NCI-H2029 (cell line): ENCODE measurements at places on chromosomes 7 and 10.
A peak's percentile ranks its signal among the peaks of the same experiment; 100 is the strongest.

DNA sequence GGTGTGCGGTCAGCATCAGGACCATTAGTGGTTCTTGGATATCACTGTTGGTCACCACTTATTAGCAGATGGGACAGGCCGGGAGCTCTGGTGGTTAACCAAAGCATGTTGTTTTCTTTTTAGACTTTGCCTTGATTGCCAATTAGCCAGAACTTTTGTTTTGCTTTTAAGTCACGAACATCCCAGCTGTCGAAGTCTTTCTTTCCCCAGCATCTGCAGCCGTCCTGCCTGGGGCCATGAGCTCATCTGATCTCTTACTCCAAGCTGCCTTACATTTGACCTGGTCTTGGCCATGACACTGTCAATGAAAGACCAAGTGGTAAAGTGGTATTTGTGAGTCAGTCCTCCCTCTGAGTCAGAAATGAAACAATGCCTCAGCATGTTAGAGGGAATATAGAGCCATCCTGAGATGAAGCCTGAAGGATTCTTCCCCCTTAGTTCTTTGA lies 53.9 kb upstream of the CREB5 start:
- no peak for DNase-seq

DNA sequence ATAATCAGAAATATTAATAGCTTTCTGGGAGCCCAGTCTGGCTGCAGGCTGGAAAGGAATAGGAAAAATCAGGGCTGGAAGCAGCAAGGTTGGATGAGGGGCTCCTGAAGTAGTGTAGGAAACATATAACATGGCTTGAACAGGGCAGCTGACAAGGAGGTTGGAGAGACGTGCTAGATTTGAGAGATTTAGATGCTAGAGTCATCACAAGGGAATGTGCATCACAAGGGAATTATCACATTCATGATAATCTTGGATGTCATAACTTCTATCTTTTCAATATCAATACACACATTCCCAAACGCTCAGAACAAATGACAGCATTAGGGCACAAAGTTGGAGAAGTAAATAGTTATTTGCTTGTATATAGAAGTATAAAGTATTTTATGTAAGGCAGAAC lies 120.9 kb upstream of the EGFR start:
- DNase-seq = no peak

DNA sequence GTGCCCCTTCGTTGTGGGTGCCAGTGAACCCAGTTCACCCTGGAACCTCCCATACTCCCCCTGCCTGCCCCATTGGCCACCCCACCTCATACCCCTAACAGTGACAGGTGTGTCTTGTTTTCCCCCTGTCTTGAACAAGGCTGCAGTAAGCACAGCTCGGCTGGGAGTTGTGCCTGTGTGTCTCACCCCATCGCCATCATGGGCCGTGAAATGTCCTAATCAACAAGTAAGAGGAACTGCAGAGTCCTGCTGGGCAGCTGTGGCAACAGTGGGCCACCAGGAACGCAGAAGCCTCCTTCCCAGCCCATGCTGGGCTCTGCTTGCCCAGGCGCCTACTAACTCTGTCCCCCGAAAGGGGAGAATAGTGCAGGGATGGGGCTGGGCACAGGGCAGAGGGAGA lies 91.6 kb downstream of the C10orf105 start:
- DNase-seq = no peak

GRCh38 chr7:43444711-43445578 lies 138.0 kb upstream of the STK17A start:
- no peak for DNase-seq

DNA sequence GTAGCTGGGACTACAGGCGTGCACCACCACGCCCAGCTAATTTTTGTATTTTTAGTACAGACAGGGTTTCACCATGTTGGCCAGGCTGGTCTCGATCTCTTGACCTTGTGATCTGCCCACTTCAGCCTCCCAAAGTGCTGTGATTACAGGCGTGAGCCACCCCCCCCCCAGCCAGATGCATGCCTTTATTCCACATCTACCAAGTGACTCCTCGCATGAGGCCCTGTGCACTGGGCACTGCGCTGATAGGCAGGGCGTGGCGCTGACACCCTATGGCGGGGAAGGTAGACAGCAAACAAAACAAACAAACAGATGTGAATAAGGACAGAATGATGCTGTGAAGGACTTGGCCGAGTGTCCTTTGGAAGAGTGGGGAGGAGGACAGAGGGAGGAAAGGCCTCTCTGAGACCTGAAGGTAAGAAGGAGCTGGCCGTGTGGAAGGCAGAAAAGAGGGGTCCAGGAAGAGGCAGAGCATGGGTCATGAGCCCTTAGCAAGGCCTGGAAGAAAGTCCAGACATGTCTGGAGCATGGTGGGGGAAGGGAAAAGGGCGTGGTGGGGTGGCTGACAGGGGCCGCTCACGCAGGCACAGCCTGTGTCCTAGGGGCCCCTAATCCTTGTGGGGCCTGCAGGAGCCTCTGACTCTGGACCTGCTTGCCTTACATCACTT lies 47.5 kb upstream of the CACUL1 start:
- no peak for DNase-seq

- no peak for DNase-seq
Measured at GRCh38 chr7:66597461-66597860, 31.2 kb upstream of the KCTD7 start.

GRCh38 chr7:74290553-74290950 lies 1.3 kb downstream of the CLIP2 start:
- no peak for DNase-seq

DNA sequence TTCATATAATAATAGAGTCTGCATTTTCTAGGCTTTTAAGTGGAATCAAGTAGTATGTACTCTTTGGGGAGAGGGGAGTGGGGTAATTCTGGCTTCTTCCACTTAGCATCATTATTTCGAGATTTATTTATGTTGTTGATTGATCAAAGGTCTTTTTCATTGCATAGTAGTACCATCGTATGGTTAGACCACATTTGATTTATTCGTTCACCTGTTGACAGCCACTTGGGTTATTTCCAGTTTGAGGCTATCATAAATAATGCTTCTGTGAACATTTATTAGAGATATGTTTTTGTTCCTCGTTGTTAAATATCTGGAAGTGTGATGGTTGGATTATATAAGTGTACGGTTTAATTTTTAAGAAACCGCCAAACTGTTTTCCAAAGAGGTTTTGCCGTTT lies 52.8 kb downstream of the AHCYL2 start:
- DNase-seq = no peak

GRCh38 chr10:483261-483660 lies 206.2 kb downstream of the DIP2C start:
- no peak for DNase-seq

- DNase-seq = no peak
Measured at GRCh38 chr10:127908106-127908958, 1.4 kb downstream of the PTPRE start.

- DNase-seq = no peak
Measured at GRCh38 chr10:112696592-112696991, 249.6 kb downstream of the VTI1A start.

- DNase-seq = no peak
Measured at GRCh38 chr10:31028081-31028480, 3.6 kb downstream of the ZNF438 start.

DNA sequence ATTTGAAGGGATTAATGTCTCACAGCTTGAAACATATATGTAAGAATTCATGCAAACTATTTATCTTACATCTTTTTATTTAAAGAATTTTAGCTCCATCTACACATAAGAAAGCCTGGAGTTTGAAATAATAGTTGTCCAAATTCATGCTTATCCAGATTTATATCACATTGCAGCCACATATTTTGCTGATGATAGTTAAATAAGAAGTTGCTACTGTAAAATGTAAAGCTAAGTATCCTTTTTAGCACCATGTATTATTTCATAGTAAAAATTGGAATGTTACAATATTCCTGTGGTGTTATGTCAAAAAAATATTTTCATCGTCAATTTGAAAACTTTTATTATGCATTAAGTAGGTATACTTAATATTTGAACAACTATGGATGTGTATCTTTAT lies 27.3 kb upstream of the UMAD1 start:
- no peak for DNase-seq

- DNase-seq = no peak
Measured at GRCh38 chr7:134044682-134045081, 82.5 kb upstream of the LRGUK start.

- DNase-seq = no peak
Measured at GRCh38 chr10:101848894-101849351, 5.3 kb upstream of the KCNIP2 start.

- DNase-seq = no peak
Measured at GRCh38 chr10:34474555-34475273, 340.4 kb downstream of the PARD3 start.

DNA sequence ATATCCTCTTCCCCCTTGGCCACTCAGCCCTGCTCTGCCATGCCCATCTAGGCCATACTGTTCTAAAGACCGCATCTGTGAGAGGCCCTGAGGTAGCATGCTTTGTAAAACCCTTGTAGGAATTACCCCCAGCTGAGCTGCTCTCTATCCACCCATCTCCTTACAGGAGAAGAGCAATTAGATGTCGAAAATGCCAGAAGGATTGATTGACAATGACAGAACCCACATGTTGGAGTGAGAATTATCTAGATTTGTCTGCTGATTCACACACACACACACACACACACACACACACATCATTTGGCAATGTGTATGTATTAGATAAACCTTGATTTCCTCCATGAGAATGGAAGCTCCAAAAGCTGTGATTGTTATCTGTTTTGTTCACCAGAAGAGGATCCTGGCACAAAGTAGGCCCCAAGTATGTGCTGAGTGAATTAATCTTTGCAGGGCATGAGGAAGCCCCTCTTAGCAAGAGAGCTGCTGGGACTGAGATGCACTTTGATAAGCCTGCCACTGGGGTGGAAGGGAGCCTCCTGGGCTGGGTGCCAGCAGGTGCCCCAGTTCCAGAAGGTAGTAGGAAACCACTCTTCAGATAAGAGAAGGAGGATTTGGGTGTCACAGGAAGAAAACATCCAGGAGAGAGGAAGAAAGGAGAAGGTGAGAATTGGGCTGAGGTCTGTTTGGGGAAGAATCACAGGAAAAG lies 187.5 kb upstream of the ADO start:
- no peak for DNase-seq

- DNase-seq = no peak
Measured at GRCh38 chr10:71989661-71990454, 25.7 kb downstream of the CHST3 start.

DNA sequence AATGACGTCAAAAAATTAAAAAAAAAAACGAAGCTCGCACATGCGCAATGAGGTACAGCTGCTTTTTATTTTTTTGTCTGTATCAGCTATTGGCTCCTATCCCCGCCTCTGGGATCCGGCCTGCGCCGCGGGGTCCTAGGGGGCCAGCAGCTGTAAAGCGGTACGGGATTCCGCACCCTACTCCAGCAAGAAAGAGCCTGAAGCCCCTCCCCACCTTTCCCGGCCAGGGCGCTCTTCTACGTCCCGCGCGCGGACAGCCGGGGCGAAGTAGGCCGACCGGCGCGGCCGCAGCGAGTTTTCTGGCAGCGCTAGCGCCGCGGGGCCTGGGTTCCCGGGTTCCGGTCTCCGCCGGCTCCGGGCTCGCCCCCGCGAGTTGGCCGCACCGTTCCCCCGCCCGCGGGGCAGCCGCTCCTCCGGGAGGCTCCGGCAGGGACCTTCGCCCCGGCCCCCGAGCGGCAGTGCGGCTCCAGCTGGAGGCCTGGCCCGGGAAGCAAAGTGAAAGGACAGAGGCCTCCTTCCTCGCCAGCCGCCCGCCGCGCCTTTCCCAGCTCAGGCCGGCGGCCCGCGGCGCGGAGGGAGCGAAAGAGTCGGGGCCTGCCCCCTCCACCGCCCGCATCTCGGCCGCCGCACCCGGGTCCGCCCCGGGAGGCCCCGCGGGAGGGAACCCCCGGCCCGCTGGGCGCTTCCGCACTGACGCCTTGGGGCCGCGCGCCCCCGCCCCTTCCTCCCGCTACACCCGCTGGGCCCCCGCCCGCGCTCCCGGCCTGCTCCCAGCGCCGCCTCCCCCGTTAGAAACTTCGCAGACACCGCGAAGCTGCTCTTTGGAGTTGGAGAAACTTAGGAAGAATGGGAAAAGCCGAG lies 4.7 kb upstream of the SPAG6 start:
- DNase-seq = peak; percentile 26

DNA sequence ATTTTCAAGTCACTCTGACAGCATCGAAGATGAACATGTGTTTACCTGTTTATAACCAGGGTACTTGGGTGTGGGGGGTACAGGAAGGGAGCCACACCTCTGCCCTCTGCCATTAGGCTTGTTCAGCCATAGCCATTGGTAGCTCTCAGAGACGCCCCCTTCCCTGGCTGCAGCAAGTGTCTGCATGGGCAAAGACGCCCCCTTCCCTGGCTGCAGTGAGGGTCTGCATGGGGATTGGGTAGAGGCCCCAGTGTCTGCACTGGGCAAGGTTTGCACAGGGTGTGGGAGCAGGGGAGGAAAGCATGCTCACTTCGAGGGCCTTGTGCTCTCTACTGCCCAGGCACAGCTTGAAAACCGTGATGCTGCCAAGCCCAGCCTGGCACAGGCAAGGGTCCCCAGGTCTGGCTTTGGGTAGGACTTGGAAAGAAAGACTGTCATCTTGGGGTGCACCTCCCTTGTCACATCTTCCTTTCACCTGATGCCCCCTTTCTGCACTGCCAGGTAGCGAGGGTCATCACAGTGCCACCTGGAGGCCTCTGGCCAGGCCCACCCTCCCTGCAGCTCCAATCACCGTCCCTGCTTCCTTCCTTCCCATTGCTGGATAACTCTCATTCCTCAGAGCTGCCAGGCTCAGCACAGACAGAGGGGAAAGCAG lies 3.7 kb downstream of the TMEM225B start:
- DNase-seq = no peak

GRCh38 chr10:91311601-91312381 lies 91.3 kb downstream of the PCGF5 start:
- no peak for DNase-seq

- no peak for DNase-seq
Measured at GRCh38 chr7:151674161-151674920, 154.6 kb upstream of the RHEB start.

- no peak for DNase-seq
Measured at GRCh38 chr7:149846436-149847046, 8.4 kb downstream of the ZNF862 start.

- no peak for DNase-seq
Measured at GRCh38 chr7:142584765-142585164, 164.5 kb upstream of the PRSS1 start.

DNA sequence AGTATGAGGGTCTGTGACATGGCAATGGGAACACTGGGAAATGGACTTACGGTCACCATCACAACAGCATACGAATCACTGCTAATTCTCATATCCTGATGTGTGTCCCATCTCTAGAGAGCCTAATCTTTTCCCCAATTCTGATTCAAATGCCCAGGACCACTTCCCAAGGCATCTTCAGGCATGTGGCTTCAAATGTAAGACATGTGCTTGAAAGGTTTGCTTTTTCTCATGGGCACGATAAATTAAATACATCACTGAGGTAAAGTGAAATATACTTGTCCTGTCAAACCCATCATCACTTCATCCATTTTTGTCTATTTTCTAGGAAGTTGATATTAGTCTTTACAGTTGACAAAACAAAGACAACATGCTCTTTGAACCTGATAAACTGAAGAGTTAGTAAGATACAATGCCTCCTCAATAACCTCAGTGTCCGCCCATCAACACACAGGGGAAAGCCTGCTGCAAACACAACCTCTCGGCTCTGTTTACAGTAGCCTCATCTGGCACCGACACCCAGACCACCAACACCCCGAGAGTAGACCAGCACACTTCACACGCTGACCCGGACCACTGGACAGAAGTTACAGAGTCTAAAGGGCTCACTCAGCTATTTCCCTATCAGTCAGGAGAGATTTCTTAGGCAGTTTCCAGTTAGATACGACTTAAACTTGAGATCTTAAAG lies 24.8 kb downstream of the GRB10 start:
- DNase-seq = no peak

GRCh38 chr7:147858421-147858820 lies 732.1 kb upstream of the C7orf33 start:
- no peak for DNase-seq

GRCh38 chr10:90958781-90959180 lies 37.9 kb upstream of the ANKRD1 start:
- no peak for DNase-seq

GRCh38 chr10:102775935-102776669 lies 32.4 kb downstream of the WBP1L start:
- no peak for DNase-seq
